ENCODE measurements at places on chromosomes 1 and 21.

DNA sequence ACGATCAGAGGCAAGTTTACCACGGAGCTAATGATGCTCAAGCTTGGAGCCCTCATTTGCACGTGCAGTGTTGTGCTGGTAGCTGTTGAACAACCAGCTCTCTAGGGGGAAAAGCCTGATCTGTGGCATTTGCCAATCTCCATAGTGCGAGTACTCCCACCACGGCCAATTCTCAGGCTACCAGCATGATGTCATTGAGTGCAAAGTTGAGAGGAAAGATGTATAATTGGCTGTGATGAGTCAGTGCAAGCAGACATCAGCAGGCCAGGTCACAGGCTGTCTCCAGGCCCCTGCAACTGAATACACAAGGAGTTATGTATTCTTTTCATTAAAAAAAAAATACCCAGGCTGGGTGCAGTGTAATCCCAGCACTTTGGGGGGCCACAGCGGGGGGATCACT is 233.1 kb upstream of the VAMP3 start:
- no peak for DNase-seq

DNA sequence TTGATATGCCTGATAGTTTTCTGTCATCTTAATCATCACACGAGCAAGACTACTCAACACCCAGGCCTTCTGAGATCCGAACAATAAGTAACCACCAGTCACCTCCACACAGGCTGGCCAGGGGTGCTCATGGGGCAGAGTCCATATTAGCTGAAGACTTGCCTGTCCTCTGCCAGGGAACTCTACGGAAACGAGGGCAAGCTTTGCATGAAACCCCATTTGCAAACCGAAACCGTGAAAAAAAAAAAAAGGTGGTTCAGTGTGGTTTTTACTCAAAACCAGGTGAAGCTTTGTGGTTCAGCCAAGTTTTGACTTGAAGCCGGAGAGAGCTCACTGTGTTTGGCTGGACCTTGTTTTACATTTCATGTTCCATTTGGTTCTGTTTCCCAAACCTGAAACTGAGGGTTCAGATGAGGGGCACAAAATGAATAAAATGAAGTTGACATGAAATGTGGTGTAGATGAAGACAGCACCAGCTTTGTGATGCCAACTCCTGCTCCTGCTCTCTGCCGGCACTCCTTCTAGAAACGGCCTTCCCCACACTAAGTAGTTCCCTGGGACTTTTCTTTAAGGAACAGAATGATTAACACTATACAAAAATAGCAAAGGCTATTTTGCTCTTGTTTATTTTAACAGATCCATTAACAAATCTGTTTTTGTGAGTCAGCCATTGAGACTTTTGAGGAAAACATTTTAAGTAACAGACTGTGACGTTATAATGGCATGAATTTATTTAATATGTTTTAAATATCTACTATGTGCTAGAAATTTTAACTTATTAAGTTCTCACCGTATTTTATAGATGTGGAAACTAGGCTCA is 74.7 kb downstream of the RUNX1 start:
- DNase-seq = no peak

DNA sequence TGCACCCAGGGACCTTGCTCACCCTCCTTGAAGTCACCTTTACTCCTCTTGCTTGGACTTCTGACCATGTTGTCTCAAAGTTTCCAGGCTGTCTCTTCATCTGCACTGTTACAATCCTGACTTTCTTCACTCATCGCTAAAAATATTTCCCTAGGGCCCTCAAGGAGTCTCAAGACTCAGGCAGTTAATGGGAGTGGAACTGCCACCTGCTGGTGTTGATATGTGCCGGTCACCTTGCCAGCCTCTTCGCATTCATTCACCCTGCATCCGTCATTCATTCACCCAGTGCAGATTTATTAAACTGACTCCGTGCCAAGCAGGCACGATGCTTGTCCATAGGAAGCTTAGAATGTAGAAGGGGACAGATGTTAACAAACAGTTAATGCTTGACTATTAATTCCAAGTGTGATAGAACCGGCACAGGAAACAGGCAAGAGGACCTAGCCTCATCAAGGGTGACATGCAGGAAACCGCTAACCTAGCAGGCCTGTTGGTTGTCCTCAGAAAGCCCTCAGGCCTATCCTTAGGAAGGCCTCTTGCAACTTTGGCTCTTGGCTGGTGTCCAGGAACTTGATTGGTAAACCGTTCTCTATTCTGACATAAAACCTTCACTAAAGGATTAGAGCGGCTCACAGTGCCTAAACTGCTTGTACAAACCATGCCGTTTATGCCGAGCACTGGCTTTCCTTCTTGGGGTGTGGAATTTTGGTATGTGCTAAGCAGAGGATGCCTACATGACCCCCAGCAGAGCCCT is 342.2 kb downstream of the CAMTA1 start:
- no peak for DNase-seq

DNA sequence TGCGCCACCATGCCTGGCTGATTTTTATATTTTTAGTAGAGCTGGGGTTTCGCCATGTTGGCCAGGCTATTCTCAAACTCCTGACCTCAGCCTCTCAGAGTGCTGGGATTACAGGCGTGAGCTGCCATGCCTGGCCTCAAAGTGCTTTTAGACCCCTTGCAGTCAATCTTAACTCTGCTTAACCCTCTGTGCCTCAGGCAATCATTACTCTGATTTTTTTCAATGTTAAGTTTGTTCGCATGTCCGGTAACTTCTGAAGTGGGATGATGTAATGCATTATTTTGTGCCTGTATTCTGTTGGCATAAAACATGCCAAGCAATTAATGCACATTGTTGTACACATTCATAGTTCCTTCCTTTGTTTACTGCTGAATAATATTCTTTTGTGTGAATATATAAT is 18.6 kb downstream of the SMG7 start:
- no peak for DNase-seq

DNA sequence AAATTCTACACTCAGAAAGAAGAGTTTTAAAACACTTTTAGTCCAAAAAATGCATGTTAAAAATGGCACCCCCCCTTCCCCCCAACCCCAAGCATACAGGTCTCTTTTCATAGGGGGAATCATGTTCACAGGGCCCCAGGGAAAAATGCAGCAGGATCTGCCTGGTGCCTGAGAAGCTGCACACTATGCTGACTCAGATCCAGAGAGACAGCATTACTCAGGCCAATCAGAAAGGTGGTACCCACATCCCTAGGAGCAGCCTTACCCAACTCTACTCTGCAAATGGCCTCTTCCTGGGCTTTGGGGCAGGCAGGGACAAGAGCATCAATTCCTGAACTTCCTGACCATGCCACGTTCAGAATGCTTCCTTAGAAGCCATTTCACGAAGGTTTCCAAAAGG is 119.0 kb downstream of the HIVEP3 start:
- DNase-seq = no peak
